Occipital lobe (tissue), 3 donors: ENCODE measurements at places on chromosomes 2 and 18. TPM values are rescaled to one million over a fixed set of nuclear protein-coding genes. Genes with fewer than 3 reads are reported as not detected.

- no peak for DNase-seq
Measured at GRCh38 chr2:240873805-240874714, 5.4 kb downstream of the AGXT start.

- DNase-seq: no peak
Measured at GRCh38 chr2:237927135-237927534, 39.7 kb upstream of the UBE2F start.

- no peak for DNase-seq
Measured at GRCh38 chr2:109173311-109174171, 44.5 kb downstream of the SH3RF3 start.

GRCh38 chr2:207854484-207855440 lies 85.1 kb upstream of the FZD5 start:
- DNase-seq: no peak

DNA sequence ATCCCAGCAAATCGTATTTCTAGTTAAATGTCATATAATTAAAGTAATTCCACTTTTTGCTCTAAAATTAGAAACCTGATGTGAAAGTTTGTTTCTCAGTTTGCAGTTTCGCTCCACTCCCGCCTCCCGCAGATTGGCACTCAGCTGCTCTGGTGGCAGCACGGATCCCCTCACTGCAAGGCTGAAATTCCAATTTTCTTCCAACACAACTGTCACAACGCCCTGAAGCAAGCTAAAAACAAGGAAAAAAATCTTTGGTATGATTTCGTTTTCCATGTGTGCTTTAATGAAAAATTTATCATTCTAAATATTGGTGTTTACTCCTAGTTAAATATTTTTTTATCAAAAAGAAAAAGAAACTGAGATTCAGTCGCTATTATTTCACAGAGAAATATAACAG lies 38.5 kb downstream of the FTCDNL1 start:
- DNase-seq: no peak

DNA sequence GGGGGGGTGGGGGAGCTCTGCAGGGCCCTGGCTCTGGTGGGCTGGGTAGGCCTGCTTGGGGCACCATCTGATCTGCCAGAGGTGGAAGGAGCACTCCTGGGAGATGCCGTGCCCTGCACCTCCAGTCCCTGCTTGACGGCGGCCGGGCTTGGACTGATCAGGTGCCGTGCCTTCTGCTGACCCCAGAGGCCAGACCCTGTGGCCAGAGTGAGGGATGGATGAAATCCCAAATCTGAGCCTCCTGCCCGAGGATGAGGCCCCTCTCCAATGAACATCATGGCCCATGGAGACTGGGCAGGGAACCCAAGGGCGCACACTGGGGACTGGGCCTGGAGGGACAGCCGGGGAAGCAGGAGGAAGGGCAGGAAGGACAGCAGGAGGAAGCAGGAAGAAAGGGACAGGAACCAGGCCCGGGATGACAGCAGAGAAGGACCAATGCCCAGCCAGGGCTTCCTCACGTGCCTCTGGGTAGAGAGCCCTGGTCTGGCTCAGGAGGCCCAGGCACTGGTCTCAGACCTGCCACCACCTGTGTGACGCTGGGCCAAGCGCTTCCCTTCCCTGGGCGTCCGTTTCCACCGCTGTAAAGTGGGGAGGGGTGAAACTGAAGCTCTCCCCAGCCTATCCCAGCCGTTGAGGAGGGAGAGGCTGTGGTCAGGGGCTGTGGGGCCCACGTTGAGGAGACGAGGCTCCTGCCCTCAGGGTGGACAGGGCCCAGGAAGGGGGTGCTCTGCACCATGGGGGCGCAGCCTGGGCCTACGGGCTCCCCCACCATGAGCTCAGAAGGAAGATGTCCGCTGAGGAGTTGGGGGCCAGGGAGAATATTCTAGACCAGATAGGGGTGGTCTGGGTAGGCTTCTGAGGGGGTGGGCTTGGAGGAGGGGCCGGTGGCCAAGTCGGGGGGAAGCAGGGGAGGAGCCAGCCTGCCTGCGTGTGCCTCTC lies 1.0 kb upstream of the GPR35 start:
- no peak for DNase-seq

GRCh38 chr18:48035556-48035860 lies 105.0 kb upstream of the SMAD2 start:
- DNase-seq: no peak

DNA sequence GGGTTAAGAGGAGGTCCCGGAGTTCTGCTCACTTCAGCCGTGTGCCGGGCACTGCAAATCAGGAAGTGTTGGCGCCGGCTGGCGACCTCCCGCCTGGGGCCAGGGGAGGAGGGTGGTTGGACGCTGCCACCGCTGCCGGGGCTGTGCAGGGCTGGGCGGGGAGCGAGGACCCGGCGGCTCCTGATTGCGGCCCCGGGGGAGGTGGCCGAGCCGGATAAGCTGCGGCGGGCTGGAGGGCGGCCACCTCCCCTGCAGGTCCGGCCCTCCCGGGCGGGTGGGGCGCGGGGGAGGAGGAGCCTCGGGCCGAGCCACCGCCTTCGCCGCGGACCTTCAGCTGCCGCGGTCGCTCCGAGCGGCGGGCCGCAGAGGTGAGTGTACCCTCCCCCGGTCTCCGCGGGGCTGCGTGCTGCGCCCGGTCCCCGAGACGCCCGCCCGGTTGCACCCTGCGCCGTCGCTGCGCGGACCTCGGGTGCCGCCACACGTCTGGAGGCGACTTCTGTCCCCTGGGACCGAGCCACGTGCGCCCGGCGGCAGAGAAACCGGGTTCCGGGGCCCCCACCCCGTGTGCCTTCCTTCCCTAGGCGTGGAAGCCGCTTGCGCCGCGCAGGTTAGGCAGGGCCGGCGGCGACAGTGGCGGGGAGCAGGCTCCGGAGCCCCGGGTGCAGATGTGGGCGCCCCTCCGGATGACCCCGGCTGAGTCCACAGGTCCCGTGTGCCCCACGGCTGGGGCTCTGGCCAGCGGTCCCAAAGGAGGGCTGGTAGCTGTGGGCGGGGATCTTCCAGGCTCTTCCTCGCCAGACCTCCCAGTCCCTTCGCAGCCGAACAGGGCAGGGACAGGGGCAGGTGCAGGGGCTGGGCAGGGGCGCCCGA lies at the start of gene STEAP3:
TSS of gene STEAP3 (plus strand) at position 314 of the 870 bp plus-strand sequence. CDS start 7,179 bp downstream, outside the sequence.
- no peak for DNase-seq

GRCh38 chr2:191629001-191629453 lies 48.9 kb upstream of the NABP1 start:
- no peak for DNase-seq

COL6A3 gene
- 23.9 TPM for total RNA-seq

PLGLB1 gene
- total RNA-seq: 6.2 TPM

GKN1 gene
- not detected for total RNA-seq
